Uterine smooth muscle cell (primary cell): ENCODE measurements at places on chromosomes 7 and 10. TPM values are rescaled to one million over a fixed set of nuclear protein-coding genes. Genes with fewer than 3 reads are reported as not detected.

The PAPOLB gene
- total RNA-seq, result 0.11 and 0.12 TPM in 2 replicates

The MAGI2 gene
- total RNA-seq, result 15.9 and 29.1 TPM in 2 replicates

The CXCL12 gene
- 16.2 and 25.2 TPM in 2 replicates for total RNA-seq

The C10orf62 gene
- 0.11 and 0.37 TPM in 2 replicates for total RNA-seq

The GIMAP4 gene
- 0.44 and 0.50 TPM in 2 replicates for total RNA-seq

The PLXDC2 gene
- 0.77 and 6.9 TPM in 2 replicates for total RNA-seq

The LIPK gene
- not detected in 2 replicates for total RNA-seq

The PPP1R17 gene
- total RNA-seq, result under 0.01 TPM in 1 of 2 replicates, not detected in the other

The ASB13 gene
- 9.1 and 13.5 TPM in 2 replicates for total RNA-seq

The SRI gene
- total RNA-seq, result 168 and 180 TPM in 2 replicates

The CALCR gene
- total RNA-seq, result not detected in 2 replicates

The ADAM12 gene
- 40.8 and 119 TPM in 2 replicates for total RNA-seq
